ENCODE measurements at places on chromosomes 5 and 9.

DNA sequence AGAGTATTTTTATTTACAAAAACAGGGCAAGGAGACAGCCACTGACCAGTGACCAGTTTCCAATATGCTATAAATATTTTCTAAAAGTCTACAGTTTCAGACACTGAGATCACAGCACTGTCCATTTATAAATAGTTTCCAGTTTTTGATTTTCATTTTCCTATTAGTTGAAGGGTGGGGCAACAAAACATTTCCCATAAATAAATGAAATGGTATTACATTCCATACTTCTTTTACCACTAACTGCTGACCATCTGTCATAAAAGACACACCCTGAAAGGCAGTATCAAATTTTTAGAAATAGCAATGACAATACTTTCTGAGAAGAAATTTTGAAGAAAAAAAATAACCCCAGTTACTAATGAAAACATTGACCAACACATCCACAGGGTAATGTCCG, 126.7 kb downstream of the ARSB start:
- DNase-seq = no peak

DNA sequence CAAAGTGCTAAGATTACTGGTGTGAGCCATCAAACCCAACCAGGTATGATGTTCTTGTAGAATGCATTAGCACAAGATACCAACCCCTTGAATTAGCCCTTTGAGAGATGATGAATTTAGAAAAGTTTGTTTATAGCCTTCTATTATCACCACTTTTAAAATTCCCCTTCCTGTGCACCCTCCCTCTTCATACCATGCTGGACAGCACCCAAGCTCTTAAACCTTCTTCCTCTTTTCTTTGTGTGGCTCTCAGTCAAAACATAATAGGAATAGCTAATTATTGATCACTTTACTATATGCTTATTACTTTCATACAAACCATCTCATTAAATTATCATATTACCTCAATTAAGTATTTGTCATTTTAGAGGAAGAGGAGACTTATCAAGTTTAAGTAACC, 87.6 kb upstream of the TMED7 start:
- no peak for DNase-seq

DNA sequence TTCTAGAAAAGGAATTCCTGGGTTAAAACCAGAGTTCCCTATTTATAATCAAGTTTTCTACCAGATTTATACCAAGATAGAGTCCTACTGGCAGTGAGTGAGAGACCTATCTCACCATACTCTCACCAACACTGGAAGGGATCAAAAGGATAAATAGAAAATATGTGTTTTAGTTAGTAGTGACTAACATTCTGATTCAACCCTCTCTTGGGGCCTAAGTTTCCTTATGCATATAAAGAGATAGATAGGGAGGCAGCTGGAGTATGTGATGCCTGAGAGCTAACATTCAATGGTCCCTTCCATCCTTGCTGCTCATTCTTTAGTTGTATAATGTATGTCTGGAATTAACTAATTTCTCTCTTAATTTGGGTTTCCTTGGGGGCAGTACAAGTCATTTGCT, 32.0 kb downstream of the CKMT2 start:
- DNase-seq = no peak

- DNase-seq = peak; percentile 73
Observed at GRCh38 chr9:36151316-36152210, 15.0 kb downstream of the GLIPR2 start.

DNA sequence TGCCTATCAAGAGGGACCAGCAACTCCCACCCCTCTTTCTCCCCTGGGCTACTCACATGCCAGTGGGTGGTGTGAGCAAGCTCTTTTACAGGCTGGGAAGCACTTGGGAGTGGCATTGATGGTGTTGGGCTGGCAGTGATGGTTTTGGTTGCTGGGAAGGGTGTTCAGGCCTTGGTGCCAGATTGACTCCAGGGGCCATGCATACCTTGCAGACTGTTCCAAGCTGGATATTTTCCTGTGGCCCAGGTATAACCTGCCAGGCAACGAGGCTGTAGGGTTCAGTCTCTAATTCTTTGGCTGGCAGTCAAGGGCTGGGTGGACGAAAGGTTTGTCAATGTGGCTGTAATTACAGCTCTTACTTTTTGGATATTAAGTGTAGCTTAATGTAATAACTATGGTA, 177.3 kb downstream of the MACROH2A1 start:
- no peak for DNase-seq

GRCh38 chr9:136565086-136565714, 19.4 kb upstream of the NOTCH1 start:
- DNase-seq = no peak

DNA sequence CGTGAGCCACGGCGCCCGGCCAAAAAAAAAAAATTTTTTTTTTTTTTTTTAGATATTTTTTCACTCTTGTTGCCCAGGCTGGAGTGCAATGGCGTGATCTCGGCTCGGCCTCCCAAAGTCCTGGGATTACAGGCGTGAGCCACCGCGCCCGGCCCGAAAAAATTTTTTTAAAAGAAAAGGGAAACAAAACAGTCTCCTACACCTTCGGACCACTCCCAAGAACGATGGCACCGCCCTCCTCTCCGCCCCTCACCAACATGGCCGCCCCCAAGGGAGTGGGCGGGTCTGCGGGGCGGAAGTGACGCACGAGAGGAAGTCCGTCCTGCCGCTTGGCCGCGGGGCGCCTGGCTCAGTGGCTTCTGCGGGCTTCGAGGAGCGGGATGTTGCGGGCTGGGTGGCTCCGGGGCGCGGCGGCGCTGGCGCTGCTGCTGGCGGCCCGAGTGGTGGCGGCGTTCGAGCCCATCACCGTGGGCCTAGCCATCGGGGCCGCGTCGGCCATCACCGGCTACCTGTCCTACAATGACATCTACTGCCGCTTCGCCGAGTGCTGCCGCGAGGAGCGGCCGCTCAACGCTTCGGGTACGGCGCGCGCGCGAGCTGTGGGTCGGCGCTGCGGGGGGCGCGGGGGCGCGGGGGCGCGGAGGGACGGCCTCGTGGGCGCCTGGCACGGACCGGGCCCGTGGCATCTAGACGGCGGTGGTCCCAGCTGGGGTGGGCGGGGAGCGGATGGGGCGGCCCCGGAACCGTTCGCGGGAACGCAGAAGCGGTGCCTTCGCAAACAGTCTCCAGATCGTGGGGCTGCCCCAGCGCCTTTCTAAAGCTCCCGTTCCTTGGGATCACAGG, at the start of gene TOR1B:
Gene TOR1B (plus strand): TSS at position 352 of the 843 bp plus-strand sequence. CDS start 29 bp downstream, at position 381.
- peak; percentile 93 for DNase-seq

- no peak for DNase-seq
Observed at GRCh38 chr5:138790684-138791083, 37.5 kb downstream of the CTNNA1 start.

- no peak for DNase-seq
Observed at GRCh38 chr5:2011481-2012411, 129.0 kb upstream of the IRX4 start.

GRCh38 chr5:12354686-12355085, 450.4 kb upstream of the CTNND2 start:
- no peak for DNase-seq

DNA sequence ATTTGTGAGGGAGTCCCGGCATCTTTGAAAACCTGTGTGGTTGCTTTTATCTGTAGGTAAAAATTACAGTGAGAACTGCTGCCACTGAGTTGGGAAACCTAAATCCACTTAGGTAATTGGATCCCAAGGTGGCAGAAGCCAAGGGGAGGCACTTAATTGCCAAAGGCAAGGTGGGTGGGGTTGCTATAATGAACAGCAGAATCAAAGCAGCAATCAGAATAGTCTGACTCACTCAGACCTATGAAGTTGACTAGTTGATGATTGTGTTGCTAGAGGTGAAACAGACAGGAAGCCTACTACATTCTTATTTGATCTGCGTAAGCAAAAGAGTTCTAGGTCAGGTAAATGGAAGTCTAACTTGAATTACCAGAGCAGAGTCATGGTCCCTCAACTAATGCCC, 17.3 kb upstream of the BICD2 start:
- no peak for DNase-seq
